ENCODE measurements at places on chromosomes 7 and 10.
A peak's percentile ranks its signal among the peaks of the same experiment; 100 is the strongest.

DNA sequence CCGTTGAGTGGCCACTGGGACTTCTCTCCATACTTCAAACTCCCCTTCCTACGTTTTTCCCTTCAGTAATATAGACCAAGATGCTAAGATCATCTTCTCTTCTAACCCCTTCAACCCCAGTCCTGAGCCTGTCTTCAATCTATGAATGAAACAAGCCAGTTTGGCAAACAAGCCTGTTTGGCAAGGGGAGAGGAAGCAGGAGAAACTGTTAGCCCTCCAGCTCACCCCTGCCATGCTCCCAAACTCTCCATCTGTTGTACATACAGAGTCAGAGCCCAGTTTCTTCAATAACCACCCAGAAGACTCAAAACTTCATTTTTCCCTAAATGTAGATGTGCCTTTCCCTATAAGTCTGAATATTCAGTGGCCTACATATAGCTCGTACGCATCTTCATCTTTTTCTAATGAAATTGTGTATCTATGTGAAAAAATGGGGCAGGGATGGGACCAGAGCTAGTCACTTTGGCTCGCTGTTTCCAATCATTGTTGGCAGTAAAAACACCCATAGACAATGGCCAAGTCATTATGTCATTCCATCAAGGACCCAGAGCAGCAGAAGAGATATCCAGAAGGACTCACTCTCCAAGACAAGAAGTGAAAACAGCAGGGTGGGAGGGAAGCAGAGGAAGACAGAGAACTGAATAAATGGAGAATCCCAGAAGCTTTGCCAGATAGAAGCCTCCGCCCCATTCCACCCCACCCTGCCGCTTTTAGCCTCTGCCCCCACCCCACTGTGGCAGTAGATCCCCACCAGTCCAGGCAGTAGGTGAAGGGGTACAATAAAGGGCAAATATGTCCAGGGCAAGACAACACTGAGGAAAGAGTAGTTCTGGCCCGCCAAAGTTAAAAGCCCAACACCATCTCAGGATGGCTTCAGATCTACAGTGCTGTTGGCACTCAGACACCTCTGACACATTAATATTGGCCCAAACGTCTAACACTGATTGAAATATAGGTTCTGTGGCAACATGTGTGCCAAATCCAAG lies 87.3 kb downstream of the DOCK4 start:
- DNase-seq: no peak

DNA sequence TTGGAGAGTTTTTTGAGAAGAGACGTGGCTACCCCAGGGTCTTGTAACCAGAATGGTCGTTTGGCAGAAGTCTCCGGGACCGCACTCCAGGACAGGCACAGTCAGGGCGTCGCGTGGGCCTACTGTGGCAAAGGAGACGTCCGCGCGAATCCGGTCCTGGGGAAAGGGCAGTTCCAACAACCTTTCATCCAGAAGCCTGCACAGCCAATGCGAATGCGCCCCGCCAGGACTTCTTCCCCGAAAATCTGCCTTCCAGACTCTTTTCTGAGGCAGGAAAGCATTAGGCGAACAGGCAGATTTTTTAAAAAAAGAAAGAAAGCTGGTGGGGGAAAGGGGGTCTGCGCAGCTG lies 2.0 kb downstream of the HPSE2 start:
- no peak for DNase-seq

DNA sequence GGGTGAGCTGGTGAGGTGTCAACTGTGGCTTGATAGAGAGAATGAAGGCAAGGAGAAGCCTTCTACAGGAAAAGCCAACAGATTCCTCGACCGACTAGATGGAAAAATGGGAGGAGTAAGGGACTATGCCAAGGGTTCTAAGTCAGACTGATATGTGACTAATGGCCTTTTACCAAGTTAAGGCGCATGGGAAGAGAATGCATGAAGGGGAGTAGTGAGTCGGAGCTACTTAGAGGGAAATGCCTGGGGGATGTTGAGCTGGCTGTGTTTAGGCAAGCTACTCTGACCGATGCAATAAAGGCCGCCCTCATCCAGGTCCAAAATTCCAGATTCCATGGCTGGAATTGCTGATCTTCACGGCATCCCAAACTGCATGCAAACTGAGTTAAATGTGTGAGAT lies 48.2 kb downstream of the APBB1IP start:
- DNase-seq: no peak

- DNase-seq: no peak
Observed at GRCh38 chr7:34155220-34155908, 250.0 kb downstream of the BMPER start.

DNA sequence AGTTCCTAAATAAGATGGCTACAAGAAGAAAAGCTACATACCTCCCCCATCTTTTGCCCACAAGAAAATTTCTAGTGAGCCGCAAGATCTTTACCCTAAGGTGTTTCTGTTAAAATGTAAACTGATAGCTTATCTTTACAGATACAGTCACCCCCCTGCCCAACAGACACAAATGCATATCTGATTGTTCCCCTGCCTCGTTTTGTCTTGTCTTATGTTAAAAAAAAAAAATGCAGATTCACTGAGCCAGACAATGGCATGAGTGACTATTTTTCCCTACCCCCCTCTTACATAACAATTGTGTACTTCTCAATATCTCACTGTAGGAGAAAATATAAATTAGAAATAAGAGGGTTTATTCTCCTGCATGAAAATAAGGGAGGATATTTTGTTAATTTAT lies 8.5 kb downstream of the ZNF138 start:
- no peak for DNase-seq

DNA sequence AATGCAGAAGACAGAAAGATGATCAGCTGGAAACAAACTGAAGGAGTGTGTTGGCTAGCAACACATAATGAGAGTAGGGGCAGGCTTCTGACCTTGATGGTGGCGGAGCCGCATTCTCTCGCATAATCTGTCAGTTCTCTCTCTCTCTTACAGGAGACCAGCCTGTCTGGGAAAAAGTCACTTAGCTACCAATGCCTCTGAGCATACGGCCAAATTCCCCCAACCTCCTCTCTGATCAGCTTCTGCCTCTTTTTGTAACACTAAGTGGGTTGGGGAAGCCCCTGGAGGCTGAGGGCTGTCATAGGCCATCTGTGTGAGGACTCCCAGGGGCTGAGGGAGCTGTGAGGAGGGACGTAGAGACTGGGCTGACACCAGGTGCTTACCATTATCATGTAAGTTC lies 104.6 kb downstream of the HIPK2 start:
- DNase-seq: no peak

GRCh38 chr10:99874341-99875085 lies 92.1 kb downstream of the ABCC2 start:
- DNase-seq: no peak

DNA sequence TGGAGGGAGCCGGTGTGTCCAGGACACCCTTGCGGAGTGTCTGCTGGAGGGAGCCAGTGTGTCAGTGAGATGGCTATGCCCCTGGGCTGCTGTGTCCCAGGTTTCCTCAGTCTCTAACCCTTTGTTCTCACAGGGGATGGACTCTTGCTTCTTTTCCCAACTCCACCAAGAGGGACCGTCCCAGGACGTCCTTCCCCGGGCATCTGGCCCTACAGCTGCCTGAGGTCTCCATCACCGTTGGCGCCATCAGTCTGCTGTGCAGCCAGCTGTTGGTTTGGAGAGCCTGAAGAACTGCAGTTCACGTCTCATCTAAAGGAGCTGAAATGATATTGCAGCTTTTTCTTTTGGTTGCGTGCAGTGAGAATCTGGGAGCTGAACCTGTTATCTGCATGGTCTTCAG lies 136.2 kb downstream of the VIPR2 start:
- no peak for DNase-seq

DNA sequence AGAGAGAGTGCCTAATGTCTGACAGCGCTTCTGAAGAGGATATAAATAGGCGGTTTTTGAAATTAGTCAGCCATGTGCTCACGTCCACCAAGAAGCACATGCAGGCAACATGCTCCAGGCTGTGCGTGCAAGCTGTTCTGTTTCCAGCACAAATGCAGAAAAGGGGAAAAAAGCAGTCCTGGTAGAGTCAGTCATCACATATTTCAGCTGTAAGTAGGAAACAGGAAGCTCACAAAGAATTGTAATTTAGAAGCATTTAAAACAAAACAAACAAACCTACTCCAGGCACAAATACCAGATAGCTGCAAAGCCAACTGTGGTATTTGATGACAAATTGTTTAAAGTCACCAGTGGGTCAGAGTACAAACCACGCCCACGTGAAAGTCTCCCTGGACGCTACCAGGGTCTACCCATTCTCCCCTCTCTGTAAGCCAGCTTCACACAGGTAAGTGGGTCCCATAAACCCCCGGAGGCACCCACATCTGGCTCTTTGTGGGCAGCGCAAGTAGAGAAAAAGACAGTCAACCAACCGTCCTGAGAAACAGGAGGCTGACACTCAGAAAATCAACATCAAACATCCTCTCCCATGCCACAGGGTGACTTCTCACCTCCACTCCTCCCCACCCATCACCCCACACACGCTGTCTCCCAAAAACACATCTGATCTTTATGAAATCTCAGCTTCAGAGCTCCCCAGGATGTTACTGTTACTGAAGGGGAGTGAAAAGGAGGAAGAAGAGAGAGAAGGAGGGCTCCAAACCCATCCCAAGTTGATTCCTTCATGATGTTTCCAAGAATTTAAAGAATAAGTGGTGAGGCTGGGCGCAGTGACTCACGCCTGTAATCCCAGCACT lies 186.4 kb downstream of the FAM107B start:
- peak; percentile 65 for DNase-seq

- no peak for DNase-seq
Observed at GRCh38 chr10:126833542-126833941, 71.7 kb upstream of the DOCK1 start.

DNA sequence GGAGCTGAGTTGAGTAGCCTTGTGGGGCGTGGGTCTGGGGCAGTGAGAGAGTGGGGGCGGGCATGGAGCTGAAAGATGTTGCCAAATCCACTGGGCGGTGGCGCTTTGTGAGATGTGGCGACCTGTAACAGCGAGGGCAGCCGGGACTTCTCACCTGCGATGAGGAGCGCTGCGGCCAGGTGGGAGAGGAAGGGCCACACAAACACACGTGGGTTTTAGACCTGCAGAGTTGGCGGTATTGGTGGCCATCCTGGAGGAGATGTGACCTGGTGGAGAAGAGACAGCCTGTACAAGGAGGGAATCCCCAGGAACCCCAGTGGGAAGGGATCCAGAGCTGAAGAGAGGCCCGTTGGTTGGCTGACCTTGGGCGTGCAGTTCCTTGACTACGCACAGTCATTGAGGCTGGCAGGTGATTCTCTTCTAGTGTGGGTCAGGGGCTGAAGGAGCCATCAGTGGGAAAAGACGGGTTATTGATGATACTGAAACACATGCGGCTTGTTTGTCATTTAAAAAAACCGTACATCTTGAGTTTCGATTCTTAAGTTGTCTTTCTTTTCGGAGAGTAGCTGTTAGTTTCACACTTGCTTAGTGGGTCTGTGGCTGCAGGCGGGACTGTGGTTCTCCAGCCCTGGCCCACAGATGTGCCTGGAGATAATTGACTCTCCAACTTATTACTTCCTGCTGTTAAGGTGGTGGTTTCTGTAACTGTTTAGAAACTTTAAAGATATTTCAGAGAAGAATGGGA lies 2.4 kb downstream of the CHST12 start:
- peak; percentile 79 for DNase-seq

GRCh38 chr7:137829337-137829992 lies 17.3 kb downstream of the DGKI start:
- no peak for DNase-seq

DNA sequence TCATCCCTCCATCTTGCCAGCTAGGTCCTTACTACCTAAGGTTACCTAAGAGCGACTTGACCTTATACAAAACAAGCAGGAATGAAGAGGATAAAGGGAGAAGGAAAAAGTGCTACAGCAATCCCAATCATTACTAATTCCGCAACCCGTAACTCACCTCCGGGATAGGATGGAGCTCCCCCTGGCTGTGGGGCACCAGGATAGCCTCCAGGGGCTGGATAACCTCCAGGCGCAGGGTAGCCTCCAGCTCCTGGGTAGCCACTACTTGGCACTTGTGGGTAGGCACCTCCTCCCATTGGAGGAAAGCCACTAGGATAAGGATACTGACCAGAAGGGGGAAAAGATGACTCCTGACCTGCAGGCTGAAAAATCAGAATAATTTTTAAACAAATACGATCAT lies 15.8 kb downstream of the ANXA7 start:
- DNase-seq: no peak

DNA sequence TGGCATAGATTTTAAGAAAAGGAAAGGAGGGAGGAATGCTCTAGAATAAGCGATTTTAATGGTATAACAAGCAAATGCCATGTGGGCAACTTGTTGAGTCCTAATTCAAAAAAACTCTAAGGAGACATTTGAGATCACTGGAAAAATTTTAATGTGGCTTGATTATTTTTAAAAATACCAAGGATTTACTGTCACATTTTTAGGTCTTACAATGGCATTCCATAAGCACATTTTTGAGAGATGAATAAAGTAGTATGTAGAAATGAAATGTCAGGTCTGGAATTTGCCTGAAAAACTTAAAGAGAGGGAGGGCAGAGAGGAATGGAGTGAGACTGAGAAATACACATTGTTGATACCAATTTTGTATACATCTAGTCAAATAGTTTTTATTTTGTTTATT lies 20.3 kb downstream of the NCAPG2 start:
- DNase-seq: no peak

DNA sequence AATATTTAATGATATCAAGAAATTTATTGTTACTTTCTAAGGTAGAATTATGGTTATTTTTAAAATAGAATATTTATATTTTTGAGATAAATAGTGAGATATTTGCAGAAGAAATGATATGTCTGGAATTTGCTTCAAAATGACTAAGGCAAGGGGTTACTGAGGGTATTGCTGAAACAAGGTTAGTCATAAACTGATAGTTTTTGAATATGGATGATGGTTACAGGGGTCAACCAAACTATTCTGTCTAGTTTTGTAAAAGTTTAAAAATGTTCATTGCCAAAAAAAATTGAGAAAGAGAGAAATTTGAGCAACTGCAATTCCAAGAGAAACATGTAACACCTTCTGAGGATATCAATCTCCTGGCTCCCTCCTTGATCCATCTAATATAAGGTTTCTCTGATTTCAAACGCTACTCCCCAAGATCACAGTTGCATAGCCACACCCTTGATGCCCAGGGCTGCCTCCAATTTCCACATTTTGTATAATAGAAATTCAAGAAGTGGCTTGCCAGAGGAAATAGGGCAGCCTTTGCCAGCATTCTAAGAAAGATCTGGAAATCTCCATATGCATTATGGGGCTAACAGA lies 159.4 kb upstream of the NAMPT start:
- DNase-seq: no peak

- DNase-seq: no peak
Observed at GRCh38 chr7:51366930-51367613, 50.5 kb upstream of the COBL start.

- no peak for DNase-seq
Observed at GRCh38 chr7:16816824-16817223, 12.0 kb upstream of the AGR2 start.

GRCh38 chr7:29192811-29193210 lies 1.8 kb upstream of the CHN2 start:
- DNase-seq: no peak

DNA sequence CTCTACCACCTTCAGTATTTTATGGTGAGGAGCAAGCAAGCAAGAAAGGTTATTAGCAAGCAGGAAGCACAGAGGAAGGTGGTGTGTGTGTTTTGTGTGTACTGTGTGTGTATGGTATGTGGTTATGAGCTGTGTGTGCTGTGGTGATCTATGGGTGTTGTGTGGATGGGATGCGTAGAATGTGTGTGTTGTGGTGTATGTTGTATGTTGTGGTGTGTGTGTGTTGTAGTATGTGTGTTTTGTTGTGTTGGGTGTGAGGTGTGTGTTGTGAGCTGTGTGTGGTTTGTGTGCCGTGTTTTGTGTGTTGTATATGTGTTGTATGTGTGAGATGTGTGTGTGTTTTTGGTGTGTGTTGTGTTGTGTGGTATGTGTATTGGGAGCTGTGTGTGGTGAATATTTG lies 16.8 kb upstream of the IGFBP3 start:
- DNase-seq: no peak

All from CD4-positive, alpha-beta T cell treated with Interleukin-17A for 1 hour (primary cell).